ENCODE measurements at places on chromosomes 16 and 17. TPM values are rescaled to one million over a fixed set of nuclear protein-coding genes. Genes with fewer than 3 reads are reported as not detected.

GRCh38 chr17:542943-543342 lies 171.7 kb downstream of the VPS53 start:
- DNase-seq: no peak

DNA sequence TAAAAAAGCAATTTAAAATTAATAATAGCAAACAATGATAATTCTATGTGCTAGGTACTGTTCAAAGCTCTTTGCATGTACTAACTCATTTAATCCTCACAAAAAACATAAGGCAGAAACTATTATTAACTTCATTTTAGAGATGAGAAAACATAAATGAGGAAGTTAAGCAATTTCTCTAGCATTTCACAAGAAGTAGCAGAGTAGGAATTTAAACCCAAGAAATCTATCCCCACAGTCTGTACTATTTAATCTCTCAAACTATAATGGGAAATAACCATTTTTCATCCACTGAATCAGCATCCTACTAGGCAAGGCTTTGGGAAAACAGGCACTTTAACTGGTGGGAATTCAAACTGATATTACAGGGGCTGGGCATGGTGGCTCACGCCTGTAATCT lies 42.2 kb upstream of the INTS2 start:
- no peak for DNase-seq

GRCh38 chr16:2472885-2473445 lies 1.9 kb downstream of the NTN3 start:
- DNase-seq: no peak

GRCh38 chr16:27463741-27464591 lies 62.0 kb downstream of the IL21R start:
- DNase-seq: no peak

MEOX1 gene
- total RNA-seq: 2.3 TPM

CA5A gene
- not detected for total RNA-seq

GRCh38 chr17:15999974-16000827 lies 577 bp downstream of the TTC19 start:
- peak; percentile 20 for DNase-seq

- DNase-seq: no peak
These were observed 15.3 kb downstream of the OSBPL7 start for GRCh38 chr17:47806026-47806912.

- no peak for DNase-seq
These were observed 28.8 kb downstream of the DYNLRB2 start for GRCh38 chr16:80569440-80570105.

- DNase-seq: no peak
These were observed 151.5 kb downstream of the AATF start for GRCh38 chr17:37100231-37100630.

GRCh38 chr16:57277586-57277985 lies 6.9 kb downstream of the PLLP start:
- DNase-seq: no peak
